ENCODE measurements at places on chromosomes 4 and X.

- no peak for DNase-seq
Observed at GRCh38 chrX:139560221-139560620, 29.7 kb downstream of the F9 start.

DNA sequence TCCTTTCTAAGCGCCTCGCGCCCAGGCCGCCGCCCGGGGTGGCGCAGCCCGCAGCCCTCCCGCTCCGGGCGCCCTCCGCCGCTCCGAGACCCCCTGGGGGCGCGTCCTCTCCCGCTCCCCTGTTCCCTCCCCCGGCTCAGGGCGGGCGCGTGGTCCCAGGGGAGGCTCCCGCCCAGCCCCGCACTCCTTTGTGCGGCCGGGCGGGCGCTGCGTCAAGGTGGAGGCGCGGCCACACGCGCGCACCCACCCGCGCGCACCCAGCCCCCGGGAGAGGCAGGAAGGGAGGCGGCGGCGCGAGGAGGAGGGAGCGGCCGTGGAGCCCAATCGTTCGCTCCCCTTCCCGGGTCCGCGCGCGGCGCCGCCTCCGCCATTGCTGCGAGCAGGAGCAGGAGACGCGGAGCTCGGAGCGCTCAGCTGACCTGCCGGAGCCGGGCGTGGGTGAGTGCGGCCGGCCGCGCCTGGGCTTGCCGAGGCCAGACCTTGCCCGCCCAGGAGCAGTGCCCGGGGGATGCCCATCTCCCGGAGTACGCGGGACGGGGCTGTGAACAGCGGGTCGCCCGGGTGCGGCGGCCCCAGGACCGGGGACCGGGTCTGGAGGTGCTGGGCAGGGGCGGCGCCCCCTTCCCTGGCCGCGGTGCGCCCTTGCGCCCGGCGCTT is at the start of gene NSG1:
TSS of gene NSG1 (plus strand) at position 367 of the 657 bp plus-strand sequence. CDS start 528 bp downstream, outside the sequence.
- DNase-seq = no peak

DNA sequence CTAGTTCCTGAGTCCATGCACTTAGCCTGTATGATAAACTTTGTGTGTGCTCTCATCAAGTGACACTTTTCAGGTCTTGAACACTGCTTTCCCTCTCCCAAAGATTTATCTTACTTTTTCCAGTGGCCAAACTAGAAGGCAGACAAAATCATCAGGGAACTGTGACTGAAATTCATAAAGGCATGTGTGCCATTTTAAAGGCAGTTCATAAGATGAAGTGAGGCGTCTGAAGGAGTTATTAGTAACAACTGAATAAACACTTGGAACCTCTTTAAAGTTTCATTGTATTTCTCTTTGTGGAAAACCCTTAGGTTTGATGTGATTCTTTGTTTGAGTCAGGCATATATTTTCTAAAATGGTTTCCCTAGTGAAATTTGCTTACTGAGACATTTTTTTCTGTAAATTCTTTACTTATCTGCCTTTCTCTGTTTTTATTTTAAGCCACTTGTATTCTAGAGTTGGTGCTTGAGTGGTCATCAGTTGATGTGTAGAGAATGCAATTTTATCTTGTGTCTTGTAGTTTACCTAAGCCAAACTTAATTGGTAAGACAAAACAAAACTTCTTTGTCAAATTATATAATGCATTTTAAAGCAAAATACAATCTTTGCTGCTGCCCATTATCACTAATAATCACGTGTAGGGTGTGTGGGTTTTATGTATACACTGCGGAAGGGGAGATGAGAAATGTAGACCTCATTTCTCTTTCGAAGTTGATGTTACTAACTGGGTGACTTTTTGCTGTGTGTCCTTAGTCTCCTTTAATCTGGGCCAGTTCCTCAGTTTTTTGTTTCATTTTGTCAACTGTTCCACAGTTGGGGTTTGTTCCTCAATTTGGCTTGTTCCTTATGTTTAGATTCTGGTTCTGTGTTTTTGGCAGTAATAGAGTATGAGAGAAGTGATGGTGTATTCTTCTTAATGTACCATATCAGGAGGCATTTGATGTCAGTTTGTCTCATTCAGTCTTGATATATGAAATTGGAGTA is 56.8 kb downstream of the RBPJ start:
- no peak for DNase-seq

DNA sequence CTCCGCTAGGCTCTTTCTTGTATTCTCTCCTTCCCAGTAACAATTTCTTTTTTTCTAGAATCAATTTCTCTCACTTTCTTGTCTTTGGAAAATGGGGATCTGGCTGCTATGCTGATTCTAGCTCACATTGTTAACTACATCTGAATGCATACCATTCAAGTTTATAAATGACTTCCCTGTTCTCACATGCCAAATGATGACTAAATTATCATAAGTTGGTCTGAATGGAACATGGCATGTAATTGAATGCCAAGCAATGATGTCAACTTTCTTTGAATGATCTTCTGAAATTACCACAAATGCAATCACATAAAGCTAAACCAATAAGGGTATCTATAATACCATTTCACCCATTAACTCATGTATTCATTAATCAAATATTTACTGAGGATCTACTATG is 2.7 kb upstream of the ITM2A start:
- DNase-seq = no peak

GRCh38 chr4:7434766-7435150 is at the start of gene PSAPL1:
Gene PSAPL1 (minus strand): TSS chr4:7434930. CDS start chr4:7434879, 51 bp downstream.
- DNase-seq = no peak

GRCh38 chrX:120356084-120356483 is 5.8 kb upstream of the ATP1B4 start:
- DNase-seq = no peak

DNA sequence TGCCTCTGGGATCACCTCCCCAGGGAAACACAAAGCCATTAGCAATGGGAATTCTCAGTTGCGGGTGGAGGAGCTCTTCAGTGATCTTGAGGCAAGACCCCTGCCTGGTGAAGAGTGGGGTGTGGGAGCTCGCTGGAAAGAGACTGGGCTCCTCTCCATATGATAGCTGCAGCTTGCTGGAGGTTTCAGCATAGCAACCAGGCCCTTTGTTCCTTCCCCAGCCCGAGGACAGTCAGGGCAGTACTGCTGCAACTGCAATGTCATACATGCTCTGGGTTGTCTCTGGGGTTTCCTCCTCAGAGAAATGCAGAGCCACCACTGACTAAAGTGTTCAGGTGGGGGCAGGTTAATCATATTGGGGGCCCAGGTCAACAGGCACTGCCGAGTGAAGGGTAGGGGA is 81.3 kb downstream of the ARHGAP24 start:
- DNase-seq = no peak

GRCh38 chrX:24253469-24253868 is 60.4 kb downstream of the SUPT20HL2 start:
- no peak for DNase-seq

DNA sequence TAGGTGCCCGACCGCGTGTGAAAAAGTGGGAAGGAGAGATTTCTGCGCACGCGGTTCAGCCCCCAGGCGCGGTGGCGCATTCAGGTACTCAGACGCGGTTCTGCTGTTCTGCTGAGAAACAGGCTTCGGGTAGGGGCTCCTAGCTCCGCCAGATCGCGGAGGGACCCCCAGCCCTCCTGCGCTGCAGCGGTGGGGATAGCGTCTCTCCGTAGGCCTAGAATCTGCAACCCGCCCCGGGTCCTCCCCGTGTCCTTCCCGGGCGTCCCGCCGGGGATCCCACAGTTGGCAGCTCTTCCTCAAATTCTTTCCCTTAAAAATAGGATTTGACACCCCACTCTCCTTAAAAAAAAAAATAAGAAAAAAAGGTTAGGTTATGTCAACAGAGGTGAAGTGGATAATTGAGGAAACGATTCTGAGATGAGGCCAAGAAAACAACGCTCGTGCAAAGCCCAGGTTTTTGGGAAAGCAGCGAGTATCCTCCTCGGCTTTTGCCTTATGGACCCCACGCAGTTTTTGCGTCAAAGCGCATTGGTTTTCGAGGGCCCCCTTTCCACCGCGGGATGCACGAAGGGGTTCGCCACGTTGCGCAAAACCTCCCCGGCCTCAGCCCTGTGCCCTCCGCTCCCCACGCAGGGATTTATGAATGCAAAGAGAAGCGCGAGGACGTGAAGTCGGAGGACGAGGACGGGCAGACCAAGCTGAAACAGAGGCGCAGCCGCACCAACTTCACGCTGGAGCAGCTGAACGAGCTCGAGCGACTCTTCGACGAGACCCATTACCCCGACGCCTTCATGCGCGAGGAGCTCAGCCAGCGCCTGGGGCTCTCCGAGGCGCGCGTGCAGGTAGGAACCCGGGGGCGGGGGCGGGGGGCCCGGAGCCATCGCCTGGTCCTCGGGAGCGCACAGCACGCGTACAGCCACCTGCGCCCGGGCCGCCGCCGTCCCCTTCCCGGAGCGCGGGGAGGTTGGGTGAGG is 3.7 kb downstream of the SHOX start:
- DNase-seq = no peak

DNA sequence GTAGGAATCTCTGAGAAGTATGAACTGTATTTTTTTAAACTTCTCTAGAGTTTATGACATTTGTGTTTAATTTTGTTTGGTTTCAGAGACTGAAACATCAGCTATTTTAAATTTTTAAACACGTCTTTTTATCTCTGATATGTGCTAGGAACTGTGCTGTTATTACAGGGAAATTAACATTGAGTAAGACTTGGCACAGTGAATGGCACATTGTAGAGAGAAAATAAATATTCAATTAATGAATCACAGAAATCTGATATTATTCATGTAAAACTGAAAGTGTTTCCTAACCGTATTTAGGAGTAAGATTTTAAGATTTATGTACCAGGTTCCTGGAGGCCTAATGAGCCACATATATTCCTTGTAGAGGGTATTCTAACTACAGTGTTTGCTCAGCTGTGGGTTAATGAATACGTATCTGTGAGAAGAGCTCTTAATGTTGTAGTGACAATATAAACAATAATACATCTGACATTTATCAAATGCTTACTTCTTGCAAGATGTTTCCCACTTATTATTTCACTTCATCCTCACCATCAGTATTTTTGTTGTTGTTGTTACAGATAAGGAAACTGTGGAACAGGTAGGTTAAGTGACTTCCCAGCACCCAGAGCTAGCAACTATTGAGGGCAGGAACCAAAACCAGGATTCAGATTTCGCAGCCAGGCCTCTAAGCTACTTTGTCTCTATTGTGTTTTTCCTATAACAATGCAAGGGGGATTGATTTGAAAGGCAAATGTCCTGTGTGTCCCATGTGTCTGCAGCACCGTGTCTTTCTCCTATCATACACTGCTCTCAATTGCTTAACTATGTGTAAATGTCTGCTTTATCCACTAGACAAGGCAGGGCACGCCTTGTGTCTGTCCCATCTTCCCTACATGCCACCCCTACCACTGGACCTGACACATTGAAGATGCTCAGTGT is 121.1 kb upstream of the FAM9C start:
- DNase-seq = no peak

GRCh38 chr4:24105327-24106038 is 215.6 kb upstream of the PPARGC1A start:
- no peak for DNase-seq

All from left renal pelvis (tissue), 4 donors.